Non-pigmented ciliary epithelial cell (primary cell): ENCODE measurements at places on chromosomes 12 and 14.

DNA sequence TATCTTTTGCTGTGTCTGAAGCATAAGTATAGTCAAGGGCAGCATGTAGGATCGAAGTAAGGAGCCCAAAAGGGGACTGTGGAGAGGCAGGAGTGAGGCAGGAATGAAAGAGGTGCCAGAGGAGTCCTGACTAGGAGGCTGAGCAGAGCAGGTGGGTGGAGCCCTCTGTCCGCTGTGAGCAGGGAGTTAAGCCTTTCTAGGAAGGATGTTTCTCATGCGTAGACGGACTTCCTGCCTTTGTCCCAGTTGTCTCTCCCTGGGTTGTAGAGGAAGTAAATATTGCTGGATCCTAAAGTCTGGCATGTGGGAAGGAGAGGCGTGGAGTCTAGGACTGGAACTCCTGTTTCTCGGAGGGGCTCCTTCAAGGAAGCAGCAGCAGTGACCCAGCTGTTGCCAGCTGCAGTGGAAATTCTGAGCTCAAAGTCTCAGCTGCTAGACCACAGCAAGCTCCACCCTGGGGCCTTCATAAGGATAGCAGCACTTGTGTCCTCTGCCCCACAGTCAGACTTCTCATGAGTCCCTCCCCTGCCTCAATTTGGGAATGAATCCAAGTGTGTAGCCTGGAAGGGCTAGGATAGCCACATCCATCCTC is 44.0 kb downstream of the RBMS2 start:
- DNase-seq = no peak

DNA sequence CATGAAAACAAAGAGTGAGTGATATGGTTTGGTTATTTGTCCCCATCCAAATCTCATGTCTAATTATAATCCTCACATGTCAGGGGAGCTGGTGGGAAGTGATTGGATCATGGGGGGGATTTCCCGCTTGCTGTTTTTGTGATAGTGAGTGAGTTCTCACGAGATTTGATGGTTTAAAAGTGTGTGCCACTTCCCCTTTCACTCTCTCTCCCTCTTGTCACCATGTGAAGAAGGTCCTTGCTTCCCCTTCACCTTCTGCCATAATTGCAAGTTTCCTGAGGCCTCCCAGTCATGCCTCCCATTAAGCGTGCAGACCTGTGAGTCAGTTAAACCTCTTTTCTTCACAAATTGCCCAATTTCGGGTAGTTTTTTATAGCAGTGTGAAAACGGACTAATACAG is 2.1 kb upstream of the ATXN7L3B start:
- no peak for DNase-seq

- no peak for DNase-seq
These were observed 1756.8 kb upstream of the SEL1L start for GRCh38 chr14:83290447-83290846.

DNA sequence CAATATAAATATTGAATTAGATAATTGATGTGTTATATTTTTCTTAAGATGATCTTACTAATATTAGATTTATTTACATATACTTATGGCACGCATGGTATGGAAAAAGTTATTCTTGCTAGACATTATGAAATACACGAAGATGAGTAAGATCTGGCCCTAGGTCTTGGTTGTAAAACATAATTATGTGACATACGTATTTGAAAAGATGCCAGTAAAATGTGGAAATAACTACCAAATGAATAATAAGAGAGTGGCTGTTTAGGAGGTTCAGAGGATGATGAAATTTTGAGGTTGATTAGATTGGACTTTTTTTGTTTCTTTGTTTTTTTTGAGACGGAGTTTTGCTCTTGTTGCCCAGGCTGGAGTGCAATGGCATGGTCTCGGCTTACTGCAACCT is 41.3 kb downstream of the FANCM start:
- peak; percentile 74 for DNase-seq

- no peak for DNase-seq
These were observed 115.7 kb downstream of the PCNX1 start for GRCh38 chr14:71022939-71023338.

GRCh38 chr14:68527329-68527851 is 265.5 kb downstream of the ZFP36L1 start:
- no peak for DNase-seq

- DNase-seq = no peak
These were observed 44.3 kb downstream of the SPRING1 start for GRCh38 chr12:116693286-116694227.

- peak; percentile 73 for DNase-seq
These were observed 3.7 kb upstream of the DHRS4L2 start for GRCh38 chr14:23984891-23985602.

DNA sequence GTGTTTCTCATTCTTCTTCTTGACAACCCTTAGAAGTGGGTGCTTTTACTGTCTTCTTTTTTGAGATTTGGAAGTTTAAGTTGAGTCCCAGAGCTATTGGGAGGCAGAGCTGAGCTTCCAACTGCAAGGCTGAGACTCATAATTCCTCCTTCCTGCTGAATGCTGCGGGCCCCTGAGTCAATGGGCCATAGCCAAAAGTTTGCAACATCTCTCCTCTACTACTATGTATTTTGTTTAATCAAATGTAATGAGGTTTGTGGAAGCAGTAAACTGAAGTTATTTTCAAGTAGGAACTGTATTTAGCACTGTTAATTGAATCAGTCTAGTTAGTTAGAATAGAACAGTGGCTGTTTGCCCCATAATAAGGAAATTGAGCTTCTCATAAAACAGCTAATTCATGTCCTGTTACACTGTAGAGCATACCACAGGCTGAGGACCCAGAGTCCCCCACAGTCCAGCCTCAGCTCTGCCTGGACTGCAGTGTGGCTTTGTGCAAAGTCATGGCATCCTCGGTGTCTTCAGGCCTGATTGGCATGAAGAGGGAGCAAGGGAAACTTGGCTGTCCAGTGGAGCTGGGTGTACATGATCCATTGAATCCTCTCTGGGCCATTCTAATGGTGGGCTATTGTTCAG is 631.7 kb downstream of the VRK1 start:
- DNase-seq = no peak

- no peak for DNase-seq
These were observed 22.1 kb downstream of the ZFP36L1 start for GRCh38 chr14:68770553-68771286.

GRCh38 chr12:9969673-9970072 is 1.5 kb upstream of the CLEC12A start:
- no peak for DNase-seq

GRCh38 chr12:16225692-16226091 is 51.8 kb downstream of the SLC15A5 start:
- DNase-seq = no peak

- DNase-seq = no peak
These were observed 311.1 kb downstream of the SLC6A15 start for GRCh38 chr12:84601483-84601882.

DNA sequence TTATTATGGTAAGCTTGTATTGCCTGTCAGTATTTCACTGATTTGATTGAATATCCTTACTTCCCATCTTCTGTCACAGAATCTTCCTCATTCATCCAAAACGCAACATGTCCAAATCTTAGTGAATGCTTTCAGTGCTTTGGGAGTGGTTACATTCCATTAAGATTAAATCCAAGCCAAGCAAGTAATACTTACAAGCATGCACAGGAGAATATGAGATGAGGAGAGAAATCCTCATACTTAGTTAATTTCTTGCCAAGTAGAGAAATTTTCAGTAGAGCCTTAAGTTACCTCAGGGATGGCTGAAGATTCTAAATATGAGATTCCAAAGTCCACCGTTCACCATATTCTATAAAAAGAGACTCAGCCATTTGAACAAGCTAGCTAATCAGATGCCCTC is 316.0 kb downstream of the RAD51B start:
- DNase-seq = no peak

DNA sequence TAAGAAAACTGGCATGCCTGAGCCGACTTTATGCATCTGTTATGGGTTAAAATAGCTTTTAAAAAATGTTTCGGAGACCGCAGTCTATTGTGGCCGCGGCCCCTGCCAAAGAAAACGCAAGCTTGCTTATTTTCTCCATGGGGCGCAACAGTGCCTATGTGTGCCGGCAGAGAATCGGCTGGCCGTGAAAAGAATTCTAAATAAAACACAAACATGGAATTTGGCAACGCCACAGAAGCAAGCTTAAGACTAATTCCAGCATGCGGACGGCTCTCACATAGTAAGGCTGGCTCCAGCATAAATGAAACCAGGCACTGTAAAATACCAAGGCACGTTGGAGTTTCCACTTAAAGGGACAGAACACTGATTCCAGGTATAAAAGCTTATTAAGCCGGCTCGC is 56.7 kb downstream of the BCL11B start:
- DNase-seq = peak; percentile 3

- no peak for DNase-seq
These were observed 21.5 kb upstream of the SRGAP1 start for GRCh38 chr12:63823040-63823439.

DNA sequence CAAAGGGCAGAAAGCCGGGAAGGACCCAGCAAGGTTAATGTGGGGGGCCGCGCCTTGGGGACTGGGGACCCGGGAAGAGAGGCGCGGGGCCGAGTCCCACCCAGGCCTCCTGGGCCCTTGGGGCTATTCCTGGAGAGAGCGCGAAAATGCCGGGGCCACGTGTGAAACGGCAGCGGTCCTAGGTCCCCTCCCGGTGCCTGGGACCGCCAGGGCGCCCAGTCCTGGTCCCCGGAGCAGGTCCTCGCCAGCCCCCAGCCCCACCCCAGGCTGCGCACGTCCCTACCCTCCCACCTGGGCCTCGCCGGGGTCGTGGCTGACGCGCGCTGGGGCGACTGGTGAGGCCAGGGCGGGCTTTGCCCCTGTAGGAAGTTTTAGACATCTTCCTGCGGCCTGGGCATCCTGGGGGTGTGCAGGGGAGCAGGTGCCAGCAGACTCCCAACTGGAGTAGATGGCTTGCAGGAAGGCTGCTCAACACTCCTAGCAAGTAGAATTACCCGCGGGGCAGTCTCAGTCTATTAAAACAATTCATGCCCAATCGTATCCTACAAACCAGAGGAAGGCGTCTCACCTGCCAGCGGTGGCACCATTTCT is 708 bp downstream of the FAR2 start:
- DNase-seq = no peak

DNA sequence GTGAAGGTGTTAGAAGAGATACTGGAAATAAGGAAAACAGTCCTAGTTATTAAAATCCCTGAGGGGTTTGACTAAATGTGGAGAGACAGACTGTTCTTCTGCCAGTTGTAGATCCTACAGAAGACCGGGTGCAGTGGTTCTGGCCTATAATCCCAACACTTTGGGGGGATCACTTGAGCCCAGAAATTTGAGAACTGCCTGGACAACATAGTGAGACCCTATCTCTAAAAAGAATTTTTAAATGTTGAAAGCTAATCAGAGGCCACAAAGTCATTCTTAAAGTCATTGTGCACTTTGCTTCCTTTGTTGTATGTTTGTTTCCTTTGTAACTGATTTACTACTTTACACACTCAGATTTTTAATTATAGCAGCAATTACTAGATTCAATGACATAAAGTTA is 61.2 kb upstream of the RASSF3 start:
- DNase-seq = no peak

DNA sequence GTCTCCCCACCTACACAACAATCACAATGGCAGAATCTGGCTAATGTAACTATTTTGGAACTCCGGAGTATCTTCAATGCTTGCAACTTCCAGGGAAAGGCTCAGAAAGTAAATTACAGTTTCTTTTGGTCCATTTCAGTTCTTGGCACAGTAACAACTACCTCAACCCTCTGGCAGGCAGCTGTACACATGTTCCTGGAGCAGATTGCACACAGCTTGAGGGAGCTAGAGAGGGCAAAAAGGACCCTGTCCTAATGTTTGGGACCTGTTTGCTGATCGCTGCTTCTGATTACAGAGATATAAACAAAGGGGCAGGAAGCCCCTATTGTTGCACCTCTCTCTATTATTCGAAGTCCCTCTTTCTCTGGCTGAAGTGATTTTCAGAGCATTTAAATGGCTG is 35.2 kb upstream of the SLC38A1 start:
- DNase-seq = no peak

- DNase-seq = no peak
These were observed 208.3 kb downstream of the EXOC5 start for GRCh38 chr14:57060276-57060955.

GRCh38 chr14:63454863-63455622 is 88.1 kb downstream of the PPP2R5E start:
- peak; percentile 18 for DNase-seq

GRCh38 chr12:67436230-67436629 is 167.1 kb downstream of the CAND1 start:
- no peak for DNase-seq

- no peak for DNase-seq
These were observed 66.7 kb downstream of the GALNT16 start for GRCh38 chr14:69326611-69327010.

DNA sequence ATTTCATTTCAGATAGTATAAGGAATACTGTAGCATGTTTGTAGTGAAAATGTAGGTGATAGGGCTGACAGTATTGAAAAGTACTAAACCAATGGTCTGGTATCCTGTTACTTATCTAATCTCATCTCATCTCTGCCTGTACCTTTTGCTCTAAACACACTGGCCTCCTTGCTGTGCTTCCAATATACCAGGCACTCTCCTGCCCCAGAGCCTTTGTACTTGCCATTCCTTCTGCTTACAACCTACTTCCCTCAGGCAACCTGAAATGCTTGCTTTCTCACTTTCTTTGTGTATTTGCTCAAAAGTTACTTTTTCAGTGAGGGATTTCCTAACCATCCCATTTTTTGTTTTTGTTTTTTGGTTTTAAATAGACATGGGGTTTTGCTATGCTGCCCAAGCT is 101.9 kb downstream of the PAPLN start:
- no peak for DNase-seq

DNA sequence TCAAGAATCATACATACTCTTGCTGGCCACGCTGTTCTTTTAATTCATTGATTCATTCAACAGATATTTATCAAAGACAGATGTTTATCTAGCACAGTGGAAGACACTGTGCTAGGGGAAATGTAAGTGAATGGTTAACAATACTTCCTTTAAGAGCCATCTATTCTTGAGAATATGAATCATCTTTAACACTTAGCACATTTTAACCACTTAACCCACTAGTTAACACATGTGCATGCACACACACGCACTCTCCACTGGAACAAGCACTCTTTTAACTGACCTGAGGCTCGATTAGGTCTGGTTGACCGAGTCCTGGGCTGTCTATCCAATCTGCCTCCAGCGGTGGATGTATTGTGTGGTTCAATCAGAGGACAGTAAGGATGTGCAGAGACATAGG is 34.6 kb downstream of the LMNTD1 start:
- no peak for DNase-seq

- DNase-seq = no peak
These were observed 4.7 kb upstream of the SSH1 start for GRCh38 chr12:108861878-108862587.

- DNase-seq = no peak
These were observed 21.8 kb downstream of the HAL start for GRCh38 chr12:95974358-95974757.
